Gastroesophageal sphincter (tissue), 4 donors: ENCODE measurements at places on chromosomes 13 and 19. TPM values are rescaled to one million over a fixed set of nuclear protein-coding genes. Genes with fewer than 3 reads are reported as not detected.
A peak's percentile ranks its signal among the peaks of the same experiment; 100 is the strongest.

GRCh38 chr19:58128041-58128685, 22.4 kb downstream of the ZNF329 start:
- ATAC-seq = no peak

Gene KANK3
- 9.8 TPM for total RNA-seq

Gene SOHLH2
- total RNA-seq = 0.27 TPM

Gene BRME1
- total RNA-seq = 2.2 TPM

DNA sequence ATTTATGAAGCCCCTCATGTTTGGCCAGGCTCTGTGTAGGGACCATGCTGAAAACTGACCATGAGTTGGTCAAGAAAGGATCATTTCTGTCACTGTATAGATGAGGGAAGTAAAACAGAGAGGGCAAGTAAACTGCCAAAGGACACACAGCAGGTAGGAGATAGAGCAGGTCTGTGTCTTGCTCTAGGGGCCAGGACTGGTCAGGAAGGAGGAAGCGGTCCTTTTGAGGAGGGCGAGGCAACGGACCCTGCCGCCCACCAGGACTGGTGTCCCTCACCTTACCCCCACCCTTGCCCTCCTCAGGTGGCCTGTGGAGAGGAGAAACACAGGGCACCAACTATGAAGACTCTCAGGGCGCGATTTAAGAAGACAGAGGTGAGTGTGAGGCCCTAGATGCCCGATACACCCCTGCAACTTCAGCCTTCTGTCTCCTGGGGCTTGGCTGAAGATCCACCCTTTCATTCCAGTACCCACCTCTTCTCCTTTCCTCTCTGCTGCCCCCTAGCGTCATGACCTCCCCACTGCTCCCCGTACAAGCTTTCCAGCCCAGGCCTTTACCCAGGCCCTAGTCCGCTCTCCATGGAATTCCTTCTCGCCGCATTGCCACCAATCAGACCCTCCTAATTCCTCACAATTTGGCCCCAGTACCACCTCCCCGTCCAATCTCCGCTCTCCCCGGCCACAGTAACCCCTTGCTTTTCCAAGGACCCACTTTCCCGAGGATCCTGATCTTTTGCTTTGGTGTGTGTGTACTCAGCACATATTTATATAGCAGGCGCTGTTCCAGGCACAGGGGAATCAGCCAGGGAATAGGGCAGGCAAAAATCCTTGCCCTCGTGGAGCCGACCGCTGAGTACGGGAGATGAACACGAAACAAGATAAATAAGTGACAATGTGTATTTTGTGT, 3.9 kb downstream of the ANKRD24 start:
- ATAC-seq = no peak

GRCh38 chr13:33678906-33679657, 138.9 kb upstream of the RFC3 start:
- ATAC-seq = peak; percentile 66
